Lung (tissue), 17 donors: ENCODE measurements at places on chromosomes 2 and 18.

GRCh38 chr2:6640621-6641015 lies 225.1 kb downstream of the CMPK2 start:
- DNase-seq = no peak

GRCh38 chr2:61898810-61899209 lies 6.7 kb upstream of the COMMD1 start:
- DNase-seq = peak; percentile 38

- no peak for DNase-seq
These were observed 5.5 kb downstream of the RPE start for GRCh38 chr2:210007895-210008294.

DNA sequence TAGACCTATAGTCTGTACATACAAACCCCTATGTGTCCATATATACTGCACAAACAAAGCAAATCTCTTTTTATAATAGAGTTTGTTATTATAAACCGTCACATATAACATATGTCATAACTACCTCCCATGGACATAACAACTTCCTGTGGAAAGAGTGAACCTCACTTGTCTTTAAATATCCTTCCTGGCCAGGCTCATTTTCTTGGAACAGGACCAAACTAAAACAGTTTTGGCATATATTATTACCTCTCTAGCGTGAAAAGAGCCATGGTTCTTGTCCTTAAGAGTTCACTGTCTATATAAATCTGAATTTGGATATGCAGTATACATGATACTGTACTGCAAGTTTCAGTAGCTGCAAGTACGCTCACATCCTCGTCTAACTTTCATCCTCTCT lies 28.3 kb upstream of the DNAJC27 start:
- no peak for DNase-seq

GRCh38 chr2:24682304-24682703 lies 110.9 kb downstream of the PTRHD1 start:
- DNase-seq = peak; percentile 20

DNA sequence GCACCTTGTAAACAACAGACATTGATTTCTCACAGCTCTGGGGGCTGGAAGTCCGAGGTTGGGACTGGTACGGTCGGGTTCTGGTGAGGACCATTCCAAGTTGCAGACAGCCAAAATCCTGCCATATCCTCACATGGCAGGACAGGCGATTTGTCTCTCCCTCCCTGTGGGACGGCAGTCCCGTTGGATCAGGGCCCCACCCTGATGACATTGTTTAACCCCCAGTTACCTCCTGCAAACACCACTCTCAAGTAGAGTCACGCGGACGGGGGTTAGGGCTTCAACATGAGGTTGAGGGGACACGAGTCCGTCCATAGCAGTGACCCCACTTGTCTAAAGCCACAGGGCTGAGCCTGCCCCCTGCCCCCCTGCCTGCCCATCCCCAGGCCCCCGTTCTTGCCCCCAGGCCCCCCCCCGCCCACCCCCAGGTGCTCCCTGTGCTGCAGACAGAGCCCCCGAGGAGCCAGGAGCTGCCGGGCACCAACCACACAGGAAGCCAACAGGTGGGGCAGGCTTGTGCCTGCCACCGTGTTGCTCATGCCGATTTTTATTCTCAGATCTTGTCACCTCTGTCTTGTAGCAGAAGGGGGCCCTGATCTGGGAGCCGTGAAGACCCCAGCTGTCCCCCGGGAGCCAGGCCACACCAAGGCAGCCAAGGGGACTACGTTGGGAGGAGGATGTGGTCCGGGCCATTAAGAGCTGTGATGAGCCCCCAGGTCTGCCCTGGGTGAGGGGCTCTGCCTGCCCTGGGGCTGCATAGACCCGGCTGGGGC lies 82.2 kb downstream of the NFATC1 start:
- no peak for DNase-seq

- DNase-seq = no peak
These were observed 24.8 kb upstream of the TUBB6 start for GRCh38 chr18:12283256-12283655.

GRCh38 chr2:35783723-35784122 lies 571.9 kb upstream of the CRIM1 start:
- no peak for DNase-seq

DNA sequence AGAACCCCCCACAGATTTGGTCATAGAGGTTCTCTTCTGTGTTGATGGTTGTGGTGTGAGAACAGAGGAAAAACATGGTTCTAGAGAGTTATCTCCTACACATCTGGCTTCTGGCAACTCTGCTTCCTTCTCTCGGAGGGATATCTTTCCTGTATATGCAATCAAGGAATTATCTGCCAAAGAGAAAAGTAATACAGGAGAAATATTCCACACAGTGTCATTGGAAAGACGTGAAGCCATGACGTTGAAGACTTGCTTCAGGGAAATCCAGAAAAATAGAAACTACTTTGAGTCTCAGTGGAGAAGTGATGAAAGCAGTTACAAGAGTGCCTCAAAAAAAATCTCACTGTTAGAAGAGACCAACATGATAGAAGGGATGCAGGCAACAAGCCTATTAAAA lies 78.5 kb downstream of the RAB31 start:
- DNase-seq = no peak

- DNase-seq = no peak
These were observed 912.6 kb upstream of the FSHR start for GRCh38 chr2:50066873-50067272.
